Endothelial cell (in vitro differentiated cells): ENCODE measurements at places on chromosomes 7 and 10.

- no peak for DNase-seq
Observed at GRCh38 chr7:108066486-108066885, 63.5 kb upstream of the LAMB1 start.

GRCh38 chr10:28089467-28089866 lies 90.6 kb upstream of the ODAD2 start:
- DNase-seq, result no peak

DNA sequence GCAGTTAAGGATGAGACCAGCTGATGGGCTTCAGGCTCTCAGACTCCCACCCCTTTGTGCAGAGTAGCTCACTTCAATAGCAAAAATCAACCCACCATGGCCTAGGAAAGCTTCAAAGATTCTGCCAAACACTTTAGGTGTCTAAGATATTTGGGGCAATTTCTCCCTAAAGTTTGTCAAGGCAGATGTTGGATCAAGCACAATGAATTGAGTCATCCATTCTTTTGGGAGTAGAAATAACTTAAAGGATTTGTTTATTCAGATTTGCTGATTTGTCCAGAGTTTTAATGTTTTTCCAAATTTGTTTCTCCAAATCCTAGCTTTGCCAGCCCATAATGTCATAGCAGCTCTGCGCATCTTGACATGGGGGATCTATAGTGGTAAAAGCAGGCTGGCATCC lies 855.1 kb downstream of the LRMDA start:
- DNase-seq, result no peak

- DNase-seq, result no peak
Observed at GRCh38 chr7:154423231-154423630, 371.0 kb downstream of the DPP6 start.

GRCh38 chr10:129305046-129305445 lies 162.0 kb upstream of the MGMT start:
- DNase-seq, result no peak
